ENCODE measurements at places on chromosomes 4 and X.

GRCh38 chr4:108940149-108940548 is 177.3 kb upstream of the ETNPPL start:
- no peak overlapping the region for H3K4me3 ChIP-seq
- DNase-seq, result no peak
- H3K4me1 ChIP-seq, result no peaks in the 10 kb centered on the region
- H3K27ac ChIP-seq, result no peak overlapping the region

GRCh38 chr4:41757521-41758156 is 9.1 kb upstream of the PHOX2B start:
- no peaks in the 10 kb centered on the region for H3K4me1 ChIP-seq
- no peak overlapping the region for H3K27ac ChIP-seq
- no peak overlapping the region for H3K4me3 ChIP-seq
- no peak for DNase-seq

DNA sequence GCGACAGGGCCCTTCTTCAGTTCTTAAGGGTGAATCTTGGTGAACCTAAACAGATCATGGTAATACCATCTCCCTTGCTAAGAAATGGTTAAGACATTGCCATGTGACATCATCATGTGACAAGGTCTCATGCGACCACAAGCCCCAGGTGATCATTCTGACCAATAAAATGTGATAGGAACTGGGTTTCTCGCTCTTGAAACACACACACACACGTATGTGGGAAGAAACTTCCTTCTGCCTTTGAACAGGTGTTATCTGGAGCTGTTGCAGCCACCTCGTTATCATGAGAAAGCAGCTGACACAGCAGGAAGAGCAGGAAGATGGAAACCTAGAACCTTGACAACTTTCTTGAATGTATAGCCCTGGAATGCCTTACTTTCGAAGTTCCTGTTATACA is 10.2 kb downstream of the SOD3 start:
- no peaks in the 10 kb centered on the region for H3K4me1 ChIP-seq
- H3K36me3 ChIP-seq, result no peaks in the 10 kb centered on the region
- DNase-seq, result no peak
- no peak overlapping the region for H3K4me3 ChIP-seq
- H3K27ac ChIP-seq, result no peak overlapping the region

GRCh38 chr4:122624205-122624604 is 3.3 kb upstream of the IL21 start:
- no peaks in the 10 kb centered on the region for H3K36me3 ChIP-seq
- peaks cover 6% of the 10 kb centered on the region for H3K4me1 ChIP-seq
- DNase-seq, result no peak
- no peak overlapping the region for H3K4me3 ChIP-seq

DNA sequence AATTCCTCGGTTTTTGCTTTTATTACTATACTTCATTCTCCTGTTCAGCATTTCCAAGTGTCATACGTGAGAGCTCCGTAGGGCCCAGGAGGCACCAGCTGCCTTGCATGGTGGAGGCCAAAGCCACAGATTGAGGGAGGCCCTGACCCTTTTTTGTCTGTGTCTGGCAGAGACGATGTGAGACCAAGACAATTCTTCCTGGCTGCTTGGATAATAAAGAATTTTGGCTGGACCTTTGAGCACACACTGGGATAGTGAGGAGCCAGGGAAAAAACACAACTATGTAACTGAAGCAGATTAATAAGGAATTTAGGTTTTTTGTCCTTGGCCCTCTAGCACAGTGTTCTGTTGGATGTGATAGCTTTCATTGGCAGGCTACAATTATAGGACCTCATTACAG is 161.0 kb downstream of the CPXCR1 start:
- no peak for DNase-seq
- no peak overlapping the region for H3K27ac ChIP-seq
- no peaks in the 10 kb centered on the region for H3K4me1 ChIP-seq
- H3K4me3 ChIP-seq, result no peak overlapping the region
- H3K27me3 ChIP-seq, result no peaks in the 10 kb centered on the region

DNA sequence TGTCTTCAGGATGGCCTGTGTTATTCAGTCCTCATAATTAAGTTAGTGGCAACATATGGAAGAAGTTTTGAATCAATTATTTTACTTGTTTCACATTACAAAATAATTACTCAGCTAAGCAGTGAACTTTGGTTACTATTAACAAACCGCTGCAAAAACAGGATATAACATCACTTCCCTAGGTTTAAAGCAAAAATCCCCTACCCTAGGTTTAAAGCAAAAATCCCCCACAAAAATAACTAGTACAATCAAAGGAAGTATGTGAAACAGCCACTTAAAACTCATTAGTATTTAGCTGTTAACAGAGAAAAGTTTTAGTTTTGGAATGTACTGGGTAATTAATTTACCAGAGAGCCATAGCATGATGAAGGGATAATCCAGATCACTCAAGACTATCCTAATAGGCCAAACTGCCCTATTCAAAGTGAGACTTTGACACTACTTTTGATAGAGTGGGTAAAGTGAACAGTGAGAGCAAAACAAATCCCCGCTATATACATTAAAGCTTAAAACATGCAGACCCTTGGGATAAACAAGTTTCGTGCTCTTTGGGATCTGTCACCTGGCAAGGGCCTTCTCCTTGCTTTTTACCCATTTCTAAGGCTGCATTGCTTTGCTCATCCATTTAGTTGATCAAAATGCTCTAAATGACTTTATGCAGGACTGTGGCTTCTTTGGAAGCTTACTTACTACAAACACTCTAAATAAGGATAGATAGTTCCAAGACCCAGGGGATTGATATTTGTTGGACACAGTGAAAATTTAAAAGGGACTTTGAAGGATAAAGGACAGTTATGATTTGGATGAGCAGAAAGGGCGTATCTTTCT is 36.4 kb upstream of the GPR174 start:
- peak overlapping the region; percentile 88 for H3K27ac ChIP-seq
- peaks cover 67% of the 10 kb centered on the region for H3K4me1 ChIP-seq
- H3K4me3 ChIP-seq, result peak overlapping the region; percentile 62
- no peak for DNase-seq

- no peaks in the 10 kb centered on the region for H3K36me3 ChIP-seq
- peaks cover 6% of the 10 kb centered on the region for H3K4me1 ChIP-seq
- no peak for DNase-seq
- H3K4me3 ChIP-seq, result no peak overlapping the region
- H3K27ac ChIP-seq, result no peak overlapping the region
Observed at GRCh38 chrX:41257801-41258200, 76.2 kb upstream of the DDX3X start.

- H3K27me3 ChIP-seq, result no peaks in the 10 kb centered on the region
- no peaks in the 10 kb centered on the region for H3K36me3 ChIP-seq
- H3K27ac ChIP-seq, result no peak overlapping the region
- H3K4me3 ChIP-seq, result no peak overlapping the region
Observed at GRCh38 chrX:149652232-149652981, 20.8 kb upstream of the TMEM185A start.

DNA sequence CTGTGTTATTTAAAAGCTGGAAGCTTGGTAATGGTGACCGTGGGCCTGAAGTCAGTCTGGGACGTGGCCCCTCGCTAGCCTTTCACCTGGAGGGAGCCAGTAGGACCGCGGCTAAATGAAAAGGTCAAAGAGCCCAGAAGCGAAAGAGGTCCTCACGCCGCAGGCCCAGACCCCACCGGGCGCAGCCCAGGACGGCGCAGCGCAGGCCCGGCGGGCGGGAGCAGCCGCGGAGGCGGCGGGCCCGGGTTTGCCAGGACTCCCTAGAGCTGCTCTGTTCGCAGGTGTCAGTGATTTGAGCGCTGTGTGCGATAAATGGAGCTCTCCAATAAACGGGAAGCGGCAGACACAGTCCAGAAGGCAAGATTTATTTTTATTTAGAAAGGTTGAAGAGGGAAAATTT is 56.2 kb upstream of the STIM2 start:
- peaks cover 16% of the 10 kb centered on the region for H3K4me1 ChIP-seq
- H3K27ac ChIP-seq, result no peak overlapping the region
- no peak for DNase-seq
- H3K4me3 ChIP-seq, result no peak overlapping the region
- H3K27me3 ChIP-seq, result no peaks in the 10 kb centered on the region
- no peaks in the 10 kb centered on the region for H3K36me3 ChIP-seq

DNA sequence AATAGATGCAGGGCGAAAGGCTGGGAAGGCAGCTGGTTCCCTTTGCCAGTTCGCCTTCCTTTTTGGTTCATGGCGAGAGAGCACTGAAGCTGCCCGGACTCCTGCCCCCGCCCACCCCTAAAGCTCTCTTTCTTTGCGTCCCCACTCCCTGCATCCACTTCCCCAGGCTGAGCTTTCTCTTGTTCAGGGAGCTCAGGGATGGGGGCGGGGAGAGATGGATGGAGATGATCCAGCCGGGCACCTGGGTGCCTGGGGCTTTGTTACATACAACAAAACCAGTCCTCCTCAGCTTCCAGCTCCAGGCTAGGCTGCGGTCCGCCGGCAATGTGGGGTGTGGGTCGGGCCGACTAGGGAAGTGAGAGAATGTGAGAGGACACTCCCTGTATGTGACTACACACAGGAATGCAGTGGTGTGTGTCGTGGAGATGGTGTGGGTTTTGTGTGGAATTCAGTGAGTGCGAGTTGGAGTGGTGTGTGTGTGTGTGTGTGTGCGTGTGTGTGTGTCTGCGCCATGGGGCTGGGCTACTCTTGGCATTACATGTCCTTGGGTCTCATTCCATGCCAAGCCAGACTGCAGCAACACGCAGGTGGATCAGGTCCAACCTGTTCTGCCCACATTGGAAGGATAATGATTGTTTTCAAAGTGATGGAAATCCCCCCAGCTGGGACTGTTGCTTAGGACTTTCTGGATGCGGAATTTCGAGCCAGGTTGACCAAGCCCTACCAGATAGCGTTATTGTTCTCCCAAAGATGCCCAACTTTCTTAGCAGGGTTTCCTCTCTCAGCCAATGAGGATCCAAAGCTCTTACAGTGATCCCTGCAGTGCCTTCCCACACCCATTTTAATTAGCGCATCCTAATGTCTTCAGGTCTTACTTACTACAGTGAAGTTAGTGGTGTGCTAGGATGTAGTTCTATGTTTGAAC is 149.4 kb upstream of the CHRDL1 start:
- no peak overlapping the region for H3K27ac ChIP-seq
- no peaks in the 10 kb centered on the region for H3K4me1 ChIP-seq
- no peak for DNase-seq
- peaks cover 14% of the 10 kb centered on the region for H3K27me3 ChIP-seq

DNA sequence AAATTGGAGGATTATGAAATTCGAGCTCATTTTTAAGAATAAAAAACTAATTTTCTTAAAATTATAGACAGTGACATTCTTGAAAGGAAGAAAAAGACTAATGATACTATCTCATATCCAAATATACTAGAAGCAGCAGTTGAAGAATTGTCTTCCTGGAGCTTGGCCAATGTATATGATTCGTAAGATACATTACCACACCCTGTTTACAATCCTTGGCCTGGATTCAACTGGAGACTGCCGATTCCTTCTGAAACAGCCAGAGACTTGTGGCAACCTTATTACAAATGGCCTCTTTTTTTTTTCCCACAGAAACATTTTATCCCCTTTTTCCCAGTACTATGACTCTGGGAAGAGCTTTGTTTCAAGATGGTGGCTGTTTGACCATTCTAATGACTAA is 571.2 kb upstream of the FAT1 start:
- H3K4me1 ChIP-seq, result no peaks in the 10 kb centered on the region
- H3K4me3 ChIP-seq, result no peak overlapping the region
- no peaks in the 10 kb centered on the region for H3K27me3 ChIP-seq
- H3K36me3 ChIP-seq, result no peaks in the 10 kb centered on the region

- H3K4me1 ChIP-seq, result no peaks in the 10 kb centered on the region
- no peak overlapping the region for H3K27ac ChIP-seq
- no peak for DNase-seq
- H3K36me3 ChIP-seq, result no peaks in the 10 kb centered on the region
- H3K4me3 ChIP-seq, result no peak overlapping the region
Observed at GRCh38 chr4:141126769-141127168, 6.5 kb downstream of the RNF150 start.

DNA sequence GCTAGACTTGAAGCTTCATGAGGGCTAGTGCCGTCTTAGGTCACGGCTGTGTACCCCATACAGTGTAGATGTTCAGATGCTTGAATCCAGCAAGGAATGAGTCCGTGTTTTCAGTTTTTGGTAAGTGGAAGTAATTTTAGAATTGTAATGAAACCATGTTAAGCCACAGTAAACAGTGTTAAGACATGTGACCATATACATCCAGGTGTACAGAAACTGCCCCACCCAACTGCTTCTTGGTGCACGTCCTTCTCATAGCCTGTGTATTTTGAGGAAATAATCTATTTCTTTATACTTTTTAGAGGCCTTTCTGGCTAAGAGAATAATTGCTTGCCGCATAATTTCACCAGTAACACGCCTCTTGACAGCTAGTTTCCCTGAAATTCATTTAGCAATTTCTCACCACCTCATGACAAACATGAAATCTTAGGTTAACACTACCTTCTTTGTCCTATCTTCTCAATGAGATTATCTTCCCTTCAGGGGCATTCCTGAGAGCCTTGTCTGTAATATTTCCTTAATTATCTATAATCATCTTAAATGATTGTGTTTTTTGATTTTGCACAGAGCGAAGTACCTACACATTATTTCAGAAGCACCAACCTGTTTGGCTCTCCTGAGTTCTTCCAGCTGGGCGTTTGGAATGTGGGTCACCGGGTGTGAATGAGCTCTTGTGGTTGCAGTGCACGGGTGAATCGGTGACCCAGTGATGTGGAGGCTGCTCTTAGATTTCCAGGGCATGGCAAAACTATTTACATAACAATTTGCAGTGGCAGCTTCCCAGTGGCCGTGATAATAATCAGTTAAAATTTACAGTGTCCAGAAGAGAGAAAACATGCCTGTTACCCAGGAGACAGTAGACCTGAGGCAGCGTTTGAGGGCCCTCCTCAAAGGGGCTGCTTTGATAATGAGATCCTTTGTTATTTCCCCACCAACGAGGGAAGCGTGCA is 50.2 kb upstream of the TADA2B start:
- H3K27me3 ChIP-seq, result no peaks in the 10 kb centered on the region
- no peak overlapping the region for H3K27ac ChIP-seq
- DNase-seq, result no peak
- peaks cover 46% of the 10 kb centered on the region for H3K4me1 ChIP-seq

GRCh38 chrX:71183341-71183740 is 38.7 kb downstream of the NLGN3 start:
- H3K4me3 ChIP-seq, result no peak overlapping the region
- H3K4me1 ChIP-seq, result peaks cover 27% of the 10 kb centered on the region
- H3K27me3 ChIP-seq, result no peaks in the 10 kb centered on the region
- no peak overlapping the region for H3K27ac ChIP-seq
- H3K36me3 ChIP-seq, result no peaks in the 10 kb centered on the region
- no peak for DNase-seq

- DNase-seq, result no peak
- H3K27ac ChIP-seq, result no peak overlapping the region
- H3K4me1 ChIP-seq, result peaks cover 11% of the 10 kb centered on the region
- H3K36me3 ChIP-seq, result peaks cover 6% of the 10 kb centered on the region
Observed at GRCh38 chr4:25172961-25173915, 13.0 kb upstream of the SEPSECS start.

GRCh38 chrX:153662266-153662665 is 11.3 kb downstream of the PNCK start:
- DNase-seq, result peak; percentile 59
- no peaks in the 10 kb centered on the region for H3K4me1 ChIP-seq
- H3K36me3 ChIP-seq, result no peaks in the 10 kb centered on the region
- H3K27ac ChIP-seq, result no peak overlapping the region
- peak overlapping the region; percentile 49 for H3K4me3 ChIP-seq
- peaks cover 10% of the 10 kb centered on the region for H3K27me3 ChIP-seq

All from activated naive CD8-positive, alpha-beta T cell treated with anti-CD3 and anti-CD28 coated beads, Interleukin-2, amount 50 U/mL, for 24 hours (primary cell).